ENCODE measurements at places on chromosomes 7 and 10.

GRCh38 chr7:148505645-148506375, 84.8 kb upstream of the C7orf33 start:
- DNase-seq, result no peak

DNA sequence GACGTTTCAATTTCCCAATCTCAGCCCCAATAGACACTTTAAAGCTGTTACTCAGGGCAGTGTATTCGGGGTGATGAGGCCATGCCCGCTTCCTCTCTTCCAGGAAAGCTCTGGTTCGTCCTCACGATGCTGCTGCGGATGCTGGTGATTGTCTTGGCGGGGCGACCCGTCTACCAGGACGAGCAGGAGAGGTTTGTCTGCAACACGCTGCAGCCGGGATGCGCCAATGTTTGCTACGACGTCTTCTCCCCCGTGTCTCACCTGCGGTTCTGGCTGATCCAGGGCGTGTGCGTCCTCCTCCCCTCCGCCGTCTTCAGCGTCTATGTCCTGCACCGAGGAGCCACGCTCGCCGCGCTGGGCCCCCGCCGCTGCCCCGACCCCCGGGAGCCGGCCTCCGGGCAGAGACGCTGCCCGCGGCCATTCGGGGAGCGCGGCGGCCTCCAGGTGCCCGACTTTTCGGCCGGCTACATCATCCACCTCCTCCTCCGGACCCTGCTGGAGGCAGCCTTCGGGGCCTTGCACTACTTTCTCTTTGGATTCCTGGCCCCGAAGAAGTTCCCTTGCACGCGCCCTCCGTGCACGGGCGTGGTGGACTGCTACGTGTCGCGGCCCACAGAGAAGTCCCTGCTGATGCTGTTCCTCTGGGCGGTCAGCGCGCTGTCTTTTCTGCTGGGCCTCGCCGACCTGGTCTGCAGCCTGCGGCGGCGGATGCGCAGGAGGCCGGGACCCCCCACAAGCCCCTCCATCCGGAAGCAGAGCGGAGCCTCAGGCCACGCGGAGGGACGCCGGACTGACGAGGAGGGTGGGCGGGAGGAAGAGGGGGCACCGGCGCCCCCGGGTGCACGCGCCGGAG, 2.6 kb downstream of the GJD4 start:
- no peak for DNase-seq

- DNase-seq, result no peak
These were observed 605.6 kb upstream of the TEX47 start for GRCh38 chr7:89401099-89401498.

DNA sequence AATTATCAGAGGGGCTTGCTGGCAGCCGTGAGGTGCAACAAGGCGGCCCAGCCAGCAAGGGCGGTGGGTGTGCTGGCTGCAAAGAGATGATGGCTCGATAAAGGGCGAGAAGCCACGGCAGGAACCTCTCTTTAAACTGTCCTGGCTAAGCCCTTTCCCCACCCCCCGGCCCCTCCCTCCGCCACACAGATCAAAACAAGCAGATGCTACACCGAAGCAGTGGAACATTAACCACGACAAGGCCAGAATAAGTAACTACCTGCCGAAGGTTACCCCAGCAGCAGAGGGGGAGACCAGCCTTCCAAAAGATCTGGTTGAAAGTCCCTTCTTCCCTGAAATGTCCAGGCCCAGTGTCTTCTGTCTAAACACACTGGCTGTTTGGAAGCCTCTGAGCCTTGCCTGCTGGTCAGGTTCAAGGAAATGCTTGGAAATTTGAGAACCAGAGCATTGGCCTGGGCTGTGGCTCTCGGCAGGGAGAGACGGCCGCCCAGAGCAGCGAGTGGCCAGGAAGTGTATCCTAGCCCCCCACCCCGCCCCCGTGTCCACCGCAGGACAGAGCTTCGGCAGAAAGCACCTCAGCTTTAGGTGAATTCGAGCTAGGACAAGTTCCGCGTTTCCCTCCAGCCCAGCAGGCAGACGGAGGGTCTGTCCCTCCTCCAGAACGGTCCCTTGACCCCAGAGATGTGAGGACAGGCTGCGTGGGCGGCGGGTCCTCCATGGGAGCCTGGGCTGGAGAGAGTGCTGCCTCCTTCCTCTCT, 2.1 kb downstream of the FAM20C start:
- no peak for DNase-seq

- no peak for DNase-seq
These were observed 917.4 kb upstream of the POT1 start for GRCh38 chr7:125847055-125847454.

GRCh38 chr10:129758207-129759021, 205.7 kb downstream of the EBF3 start:
- DNase-seq, result no peak

DNA sequence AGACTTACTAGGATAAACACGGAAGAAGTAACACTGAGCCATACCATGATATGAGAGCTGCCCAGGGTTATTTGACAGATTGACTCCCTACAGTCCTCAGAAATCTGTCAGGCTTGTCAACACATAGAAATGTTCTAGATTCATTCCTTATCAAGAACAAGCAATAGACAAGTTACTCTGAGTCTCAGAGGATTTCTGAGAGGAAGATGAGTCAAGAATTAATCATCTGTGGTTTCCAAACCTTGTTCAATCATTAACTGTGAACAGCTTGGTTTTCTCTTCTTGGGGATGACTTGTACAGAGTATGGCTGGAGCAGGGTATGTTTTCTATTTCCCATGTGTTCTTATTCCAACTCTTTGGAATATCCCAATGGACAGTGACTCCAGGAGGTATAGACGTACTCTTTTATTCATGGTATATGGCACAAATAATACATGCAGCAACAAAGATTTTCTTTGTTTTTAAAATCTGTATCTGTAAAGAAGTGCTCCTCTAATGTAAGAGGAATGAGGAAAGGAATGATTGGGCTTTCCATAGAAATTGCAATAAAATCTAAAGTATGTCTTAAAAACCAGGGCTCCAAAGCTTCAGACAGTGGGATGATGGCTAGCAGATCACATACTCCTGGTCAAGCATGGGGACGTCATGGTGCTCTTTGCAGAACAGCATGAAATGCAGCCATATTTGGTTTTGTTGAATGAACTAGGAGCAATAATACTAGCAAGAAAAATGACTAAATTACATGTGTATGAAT, 11.9 kb upstream of the SFR1 start:
- no peak for DNase-seq

- DNase-seq, result no peak
These were observed 1.7 kb upstream of the CHST15 start for GRCh38 chr10:124095096-124095495.

GRCh38 chr7:50358041-50358705, 53.7 kb downstream of the IKZF1 start:
- DNase-seq, result no peak

DNA sequence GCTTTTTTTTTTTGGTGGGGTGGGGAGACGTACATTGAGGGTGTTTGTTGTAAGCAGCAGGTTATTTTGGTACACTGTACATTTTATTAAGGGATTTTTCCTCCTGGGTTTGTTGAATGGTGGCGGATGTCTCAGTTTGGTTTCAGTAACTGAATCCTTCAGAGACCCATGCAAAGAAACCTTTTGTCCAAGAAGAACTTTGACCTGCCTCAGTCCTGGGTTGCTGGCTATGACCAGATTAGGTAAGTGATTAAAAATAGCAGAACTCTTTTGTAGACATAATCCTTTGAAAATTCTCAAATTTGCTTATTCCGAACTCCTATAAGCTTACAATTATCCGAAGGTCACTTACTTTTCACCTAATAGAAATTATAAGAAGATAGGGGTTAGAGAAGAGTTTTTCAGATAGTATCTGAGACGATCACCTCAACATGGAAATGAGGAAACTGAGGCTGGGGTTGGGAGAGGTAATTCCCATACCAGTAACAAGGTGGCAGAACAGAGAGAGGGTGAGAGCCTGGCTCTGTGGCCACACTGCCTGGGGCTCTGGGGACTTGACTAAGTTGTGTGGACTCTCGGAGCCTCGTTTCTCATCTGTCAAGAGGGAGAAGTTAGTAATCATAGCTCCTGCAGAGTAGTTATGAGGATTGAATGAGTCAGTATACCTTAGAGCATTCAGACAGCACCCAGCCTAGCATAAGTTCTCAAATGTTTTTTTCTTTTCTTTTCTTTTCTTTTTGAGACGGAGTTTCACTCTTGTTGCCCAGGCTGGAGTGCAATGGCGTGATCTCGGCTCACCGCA, 87.4 kb downstream of the CCNY start:
- DNase-seq, result no peak

- no peak for DNase-seq
These were observed 16.5 kb downstream of the DIP2C start for GRCh38 chr10:672992-673391.

DNA sequence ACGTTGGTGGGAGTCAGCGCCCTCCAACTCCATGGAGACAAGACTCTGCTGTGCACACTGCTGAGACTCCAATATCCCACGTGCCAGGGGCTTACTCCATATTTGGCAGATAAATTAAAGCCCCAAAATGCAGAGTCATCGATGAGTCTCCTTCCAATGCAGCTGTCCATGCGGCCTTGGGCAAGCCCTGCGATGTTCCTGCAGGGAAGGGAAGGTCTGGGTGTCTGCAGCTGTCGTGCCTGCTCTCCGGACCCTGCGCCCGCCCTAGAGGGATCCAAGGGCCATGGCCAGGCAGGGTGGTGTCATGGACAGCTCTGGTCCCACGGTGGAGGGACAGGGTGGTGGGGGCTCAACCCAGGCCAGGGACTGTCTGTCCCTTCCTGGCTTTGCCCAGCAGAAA, 185.2 kb downstream of the PTPRN2 start:
- no peak for DNase-seq

GRCh38 chr10:123897146-123897545, 5.5 kb upstream of the CPXM2 start:
- DNase-seq, result no peak

GRCh38 chr10:45023426-45023825, 22.7 kb downstream of the ZNF22 start:
- DNase-seq, result no peak

DNA sequence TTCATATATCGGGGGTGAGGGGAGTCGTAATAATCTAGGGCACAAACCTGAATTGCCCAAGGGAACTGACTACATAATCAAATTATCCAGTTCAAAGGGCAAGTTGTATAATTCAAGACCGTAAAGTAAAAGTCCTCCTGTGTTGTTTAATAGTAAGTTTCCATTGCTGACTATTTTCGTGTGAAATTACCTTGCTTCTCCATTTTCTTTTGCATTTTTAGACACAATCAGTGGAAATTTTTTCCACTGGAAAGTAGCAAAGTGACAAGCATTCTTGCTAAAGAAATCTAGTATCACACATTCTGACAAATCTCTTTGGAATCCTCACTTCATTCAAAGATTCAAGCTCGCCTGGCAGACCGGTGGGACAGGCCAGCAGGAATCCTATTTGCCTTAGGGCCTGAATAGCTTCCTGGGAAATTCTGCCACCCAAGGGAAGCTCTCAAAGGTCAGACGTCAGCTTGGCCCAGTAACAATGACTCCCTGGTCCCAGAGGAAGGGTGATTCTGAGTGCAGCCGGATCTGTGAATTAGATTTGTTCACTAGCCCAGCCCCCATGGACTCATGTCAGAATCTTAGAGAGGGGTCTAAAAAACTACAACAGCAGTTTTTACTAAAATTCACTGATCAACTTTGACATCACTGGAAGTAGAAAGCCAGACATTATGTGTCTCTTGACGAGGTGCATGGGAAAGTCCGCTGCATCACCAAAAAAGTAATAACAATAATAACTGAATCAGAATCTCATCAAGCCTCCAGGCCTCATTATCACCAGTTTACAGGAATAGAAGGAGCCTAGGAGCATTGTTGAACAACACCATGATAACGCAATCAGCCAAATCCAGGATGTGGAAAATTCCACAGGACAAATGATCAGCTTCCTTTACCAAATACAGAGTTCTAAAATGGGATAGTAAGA, 161.0 kb downstream of the SKIDA1 start:
- DNase-seq, result no peak

DNA sequence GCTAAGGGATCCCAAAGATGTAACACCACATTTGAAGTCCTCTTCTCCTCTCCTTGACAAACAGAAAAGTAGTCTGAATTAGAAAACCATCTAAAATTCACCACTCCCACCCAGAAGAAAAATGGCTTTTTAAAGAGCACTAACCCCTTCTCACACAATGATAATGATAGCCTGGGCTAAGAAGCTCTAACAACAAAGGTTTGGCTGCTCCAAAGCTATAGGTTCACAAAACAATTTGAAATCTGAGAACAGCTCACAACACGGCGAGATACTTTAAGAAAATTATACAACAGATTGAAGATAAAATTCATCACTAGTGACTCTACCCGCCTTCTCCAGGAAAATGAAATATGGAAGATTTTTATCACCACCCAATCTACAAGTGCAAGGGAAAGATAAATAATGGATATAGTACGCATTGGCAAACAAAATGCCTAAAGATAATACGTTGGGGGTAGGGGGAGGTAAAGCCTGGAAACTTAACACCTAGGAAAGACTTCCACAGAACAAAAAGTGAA, 7.4 kb downstream of the ITGB1 start:
- DNase-seq, result no peak

GRCh38 chr7:140294454-140294853, 103.9 kb downstream of the SLC37A3 start:
- no peak for DNase-seq

GRCh38 chr7:112462236-112462635, 12.0 kb downstream of the IFRD1 start:
- no peak for DNase-seq

DNA sequence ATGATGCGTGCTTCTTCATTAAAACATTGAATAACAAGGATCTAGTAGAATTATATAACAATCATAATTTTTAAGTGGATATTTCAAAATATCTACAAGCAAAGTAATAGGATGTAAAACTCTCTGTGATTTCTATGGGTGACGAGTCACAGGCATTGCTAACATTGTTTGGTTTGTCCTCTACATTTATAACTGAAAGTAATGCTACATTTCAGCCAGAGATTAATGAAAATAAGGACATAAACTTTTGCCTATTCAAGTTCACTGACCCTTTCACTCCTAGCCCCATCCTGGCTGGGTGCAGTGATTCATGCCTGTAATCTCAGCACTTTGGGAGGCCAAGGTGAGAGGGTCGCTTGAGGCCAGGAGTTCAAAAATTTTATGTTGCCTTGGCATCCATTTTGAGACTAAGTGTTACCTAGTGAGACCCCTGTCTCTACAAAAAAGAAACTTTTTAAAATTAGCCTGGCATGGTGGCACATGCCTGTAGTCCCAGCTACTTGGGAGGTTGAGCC, 38.4 kb upstream of the HSPA12A start:
- DNase-seq, result no peak

GRCh38 chr7:120775755-120776154, 82.2 kb downstream of the TSPAN12 start:
- no peak for DNase-seq

GRCh38 chr10:16520900-16521299, 779 bp downstream of the C1QL3 start:
- DNase-seq, result no peak

DNA sequence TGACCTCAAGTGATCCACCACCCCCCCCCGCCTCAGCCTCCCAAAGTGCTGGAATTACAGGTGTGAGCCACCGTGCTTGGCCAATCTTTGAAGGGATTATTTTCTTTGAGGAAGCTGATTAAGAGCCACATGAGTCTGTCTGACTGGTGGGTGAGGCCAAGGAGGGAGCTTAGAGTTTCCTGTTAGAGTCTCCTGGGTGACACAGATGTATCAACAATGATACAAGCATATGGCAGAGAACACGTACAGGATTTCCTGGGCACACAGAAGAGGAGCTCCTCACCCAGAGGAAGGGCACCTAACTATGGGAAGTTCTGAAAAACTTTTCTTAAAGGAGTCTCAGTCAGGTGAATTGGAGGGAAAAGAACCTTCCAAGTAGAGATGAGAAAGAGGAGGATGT, 69.4 kb downstream of the GOLGA7B start:
- DNase-seq, result no peak

GRCh38 chr10:70566515-70567290, 35.8 kb downstream of the PRF1 start:
- no peak for DNase-seq

Measured in activated CD4-positive, alpha-beta T cell treated with anti-CD3 and anti-CD28 coated beads for 24 hours (primary cell).